EH (cell line): ENCODE measurements at places on chromosomes 5 and 9.

DNA sequence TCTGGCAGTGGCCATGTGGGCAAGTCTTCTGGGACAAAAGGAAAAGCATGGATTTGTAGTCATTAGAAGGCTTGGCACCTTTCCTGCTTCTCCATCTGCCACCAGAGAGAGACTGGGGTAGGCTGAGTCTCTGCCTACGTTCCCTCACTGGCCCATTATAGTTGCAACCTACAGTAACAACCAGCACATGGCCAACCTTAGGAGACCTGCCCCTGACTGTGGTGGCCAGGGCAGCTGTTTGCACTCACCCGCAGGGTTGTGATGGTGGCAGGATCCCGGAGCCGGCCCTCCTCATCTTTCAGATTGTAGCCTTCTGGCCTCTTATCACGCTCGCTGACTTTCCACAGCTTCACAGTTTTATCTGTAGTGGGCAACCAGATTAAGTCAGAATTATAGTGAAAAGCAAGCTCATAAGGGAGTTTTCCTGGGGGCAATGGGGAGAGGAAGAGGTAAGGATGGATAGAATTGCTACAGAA is 174.9 kb upstream of the GPR151 start:
- no peak for DNase-seq

DNA sequence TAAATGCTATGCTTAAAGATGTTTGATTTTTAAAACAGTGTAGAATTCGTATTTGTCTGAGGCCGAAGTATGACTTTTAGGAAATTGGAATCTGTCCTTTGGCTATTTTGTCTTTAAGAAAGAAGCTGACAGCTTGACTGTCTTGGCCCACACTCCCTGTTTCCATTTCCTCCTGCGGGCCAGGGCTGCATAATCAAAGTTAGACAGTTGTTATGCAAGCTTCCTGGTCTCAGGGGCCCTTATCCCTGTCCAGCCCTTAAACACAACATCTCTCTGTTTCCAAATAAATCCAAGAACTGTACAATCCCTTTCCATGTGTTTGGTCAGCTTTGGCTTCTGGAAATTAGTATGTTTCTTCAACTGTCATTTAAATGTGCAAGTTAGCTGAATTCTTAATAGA is 54.6 kb upstream of the ECM2 start:
- DNase-seq = peak; percentile 33

DNA sequence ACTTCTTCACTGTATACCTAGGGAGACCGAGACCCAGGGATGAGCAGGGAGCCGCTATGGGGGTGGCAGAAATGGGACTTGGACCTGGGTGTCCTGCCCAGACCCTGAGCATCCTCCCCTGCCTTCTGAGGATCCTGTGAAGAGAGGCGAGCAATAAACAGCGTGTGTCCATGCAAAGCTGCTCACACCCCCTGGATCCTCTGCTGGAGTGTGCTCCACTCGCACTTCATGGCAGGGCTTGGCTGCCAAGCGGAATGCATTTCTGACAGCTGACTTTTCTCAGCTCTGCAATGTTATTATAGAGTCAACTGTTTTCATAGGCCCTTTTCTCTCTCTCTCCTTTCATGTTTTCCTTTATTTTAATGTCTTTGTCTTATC is 31.0 kb upstream of the ALDH1B1 start:
- no peak for DNase-seq

GRCh38 chr9:27792971-27793689 is 219.8 kb upstream of the C9orf72 start:
- DNase-seq = no peak

DNA sequence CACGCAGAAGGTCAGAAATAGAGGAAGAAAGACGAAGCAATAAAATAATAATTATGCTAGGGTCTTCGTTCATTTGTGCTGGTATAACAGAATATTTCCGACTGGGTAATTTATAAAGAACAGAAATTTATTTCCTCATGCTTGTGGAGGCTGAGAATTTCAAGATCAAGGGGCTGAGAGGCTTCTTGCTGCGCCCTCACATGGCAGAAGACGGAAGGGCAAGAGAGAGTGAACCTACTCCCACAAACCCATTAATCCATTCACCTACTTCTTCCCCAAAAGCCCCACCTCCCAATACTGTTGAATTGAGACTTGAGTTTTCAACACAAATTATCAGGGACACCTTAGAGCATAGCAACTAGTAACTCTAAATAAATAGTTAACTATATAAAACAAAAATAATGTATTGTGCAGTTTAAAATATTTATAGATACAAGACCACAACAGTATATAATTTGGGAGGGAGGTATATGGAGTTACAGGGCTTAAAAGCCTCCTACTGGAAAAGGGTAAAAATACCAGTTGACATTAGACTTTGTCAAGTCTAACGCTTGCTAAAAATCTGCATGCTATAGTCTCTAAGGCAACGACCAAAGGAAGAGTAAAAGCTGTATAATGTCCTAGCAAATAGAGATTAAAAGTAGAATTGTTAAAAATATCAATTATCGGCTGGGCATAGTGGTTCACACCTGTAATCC is 40.3 kb upstream of the NAA35 start:
- DNase-seq = peak; percentile 37

- peak; percentile 9 for DNase-seq
Observed at GRCh38 chr9:95910023-95910707, 34.7 kb downstream of the ERCC6L2 start.

DNA sequence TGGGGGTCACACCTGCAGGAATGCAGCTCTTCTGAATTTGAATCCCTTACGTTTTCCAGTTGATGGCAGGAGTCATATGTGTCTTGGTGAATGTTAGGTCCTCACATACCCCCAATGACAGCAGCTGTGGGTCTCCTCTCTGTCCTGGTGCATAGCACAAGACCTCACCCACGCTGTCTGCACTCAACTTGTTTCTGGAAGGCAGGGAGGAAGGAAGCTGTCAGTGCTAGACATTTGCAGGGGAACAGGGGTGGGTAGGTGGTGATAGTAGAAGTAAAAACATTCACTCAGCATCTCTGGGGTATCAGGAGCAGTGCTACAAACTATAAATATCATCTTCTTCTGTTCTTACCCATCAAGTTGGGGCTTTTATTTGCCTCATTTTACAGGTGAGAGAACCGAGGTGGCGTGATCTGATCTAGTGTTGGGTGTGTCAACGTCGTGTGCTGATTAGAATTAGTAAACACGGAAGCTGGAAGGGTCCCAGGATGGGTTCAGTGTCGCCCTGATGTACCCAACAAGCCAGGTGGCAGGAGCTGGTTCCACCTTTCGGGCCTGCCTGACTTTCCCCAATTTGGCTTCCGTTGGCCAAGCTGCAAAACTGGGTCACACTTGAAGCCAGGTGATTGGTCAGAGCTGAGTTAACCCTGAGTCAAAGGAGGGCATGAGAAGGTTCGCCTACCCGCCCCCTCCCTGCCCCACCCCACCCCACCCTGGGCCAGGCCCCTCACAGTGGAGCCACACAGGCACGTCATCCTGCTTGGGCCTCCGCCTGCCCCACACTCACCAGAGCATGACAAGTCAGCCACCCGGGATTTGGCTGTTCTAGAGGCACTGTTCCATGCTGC is 15.8 kb downstream of the ERGIC1 start:
- DNase-seq = no peak

DNA sequence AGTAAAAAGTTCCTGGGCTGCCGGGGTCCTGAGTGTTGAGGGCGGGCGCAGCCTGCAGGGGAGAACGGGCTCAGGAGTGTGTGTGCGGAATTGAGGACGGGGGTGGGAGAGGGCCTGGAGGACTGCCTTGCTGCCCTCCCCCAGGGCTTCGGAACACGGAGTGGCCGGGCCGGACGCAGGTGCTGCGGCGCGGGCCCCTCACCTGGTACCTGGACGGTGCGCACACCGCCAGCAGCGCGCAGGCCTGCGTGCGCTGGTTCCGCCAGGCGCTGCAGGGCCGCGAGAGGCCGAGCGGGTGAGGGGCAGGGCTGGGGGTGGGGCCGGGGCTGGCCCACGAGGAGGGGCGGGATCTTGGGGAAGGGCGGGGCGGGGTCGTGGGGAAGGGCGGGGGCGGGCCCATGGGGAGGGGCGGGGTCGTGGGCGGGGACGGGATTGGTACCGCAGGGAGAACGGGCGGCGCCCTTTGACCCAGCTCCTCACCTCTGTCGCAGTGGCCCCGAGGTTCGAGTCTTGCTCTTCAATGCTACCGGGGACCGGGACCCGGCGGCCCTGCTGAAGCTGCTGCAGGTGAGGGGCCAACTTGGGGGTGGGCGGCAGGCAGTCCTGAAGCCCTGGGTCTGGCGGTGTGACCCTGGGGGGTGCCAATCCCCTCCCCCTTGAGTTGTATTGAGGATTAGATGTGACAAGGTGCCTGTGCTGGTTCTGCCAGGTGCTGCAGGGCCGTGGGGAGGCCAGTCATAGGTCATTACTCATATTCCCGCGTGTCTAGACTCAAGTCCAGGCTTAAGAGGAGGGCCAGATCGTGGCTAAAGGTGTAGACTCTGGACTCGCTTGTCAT is 7.1 kb downstream of the FPGS start:
- DNase-seq = peak; percentile 30

DNA sequence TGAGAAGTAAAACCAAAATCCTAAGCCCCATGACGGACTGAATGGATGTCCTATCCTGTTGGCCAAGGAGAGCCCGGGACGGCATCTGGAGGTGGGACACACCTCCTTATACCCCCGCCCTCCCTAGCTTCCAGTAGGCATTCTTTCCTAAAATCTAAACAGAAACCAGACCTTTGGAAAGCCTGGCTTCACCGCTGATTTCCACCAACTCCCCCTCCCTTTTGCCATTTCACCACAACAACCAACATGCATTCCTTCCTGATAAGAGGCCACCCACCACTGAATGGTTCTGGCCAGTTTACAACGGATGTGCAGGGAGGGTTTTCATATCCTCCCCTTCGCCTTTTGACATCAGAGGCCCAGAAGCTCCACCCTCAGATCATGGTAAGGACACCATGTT is 9.2 kb upstream of the RARS1 start:
- peak; percentile 66 for DNase-seq

DNA sequence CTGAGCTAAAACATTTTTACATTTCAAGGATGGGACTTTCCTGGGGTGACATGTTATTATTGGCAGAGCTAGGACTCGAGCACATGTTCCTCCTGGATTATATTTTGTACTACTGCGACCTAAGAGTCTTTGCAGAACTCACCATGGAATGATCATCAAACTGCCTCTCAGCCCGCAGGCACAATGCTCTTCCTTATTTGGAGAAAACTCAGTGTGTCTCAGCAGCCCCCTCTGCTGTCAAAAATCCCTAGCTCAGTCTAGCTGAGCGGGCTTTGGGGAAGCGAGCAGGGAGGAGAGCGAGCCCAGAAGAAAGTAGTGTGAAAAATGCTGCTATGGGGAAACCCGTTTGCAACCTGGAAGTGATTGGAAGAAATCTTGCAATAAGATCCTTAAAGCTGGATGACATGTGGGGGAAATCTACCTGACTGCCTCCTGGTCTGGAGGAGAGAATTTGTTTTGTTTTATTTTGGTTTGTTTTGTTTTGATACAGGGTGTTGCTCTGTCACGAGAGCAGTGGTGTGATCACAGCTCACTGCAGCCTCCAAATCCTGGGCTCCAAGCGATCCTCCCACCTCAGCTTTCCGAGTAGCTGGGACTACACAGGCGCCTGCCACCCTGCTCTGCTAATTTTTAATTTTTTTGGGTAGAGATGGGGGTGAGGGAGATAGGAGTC is 89.9 kb upstream of the CLINT1 start:
- peak; percentile 96 for DNase-seq

- peak; percentile 54 for DNase-seq
Observed at GRCh38 chr9:130823435-130823834, 11.6 kb upstream of the ABL1 start.
